Pericardium fibroblast (primary cell): ENCODE measurements at places on chromosomes 16 and 17. TPM values are rescaled to one million over a fixed set of nuclear protein-coding genes. Genes with fewer than 3 reads are reported as not detected.

The CDH16 gene
- total RNA-seq = not detected in 2 replicates

The TEX19 gene
- not detected in 2 replicates for total RNA-seq

The CTRL gene
- 0.34 TPM in 1 of 2 replicates, not detected in the other for total RNA-seq

The GLTPD2 gene
- not detected in 2 replicates for total RNA-seq

The RAB37 gene
- 0.35 TPM in 1 of 2 replicates, not detected in the other for total RNA-seq

The CFAP52 gene
- 0.47 TPM in 1 of 2 replicates, not detected in the other for total RNA-seq

The AANAT gene
- total RNA-seq = 0.43 TPM in 1 of 2 replicates, not detected in the other

The ATP2A3 gene
- under 0.01 and 1.2 TPM in 2 replicates for total RNA-seq

The TP53TG3 gene
- not detected in 2 replicates for total RNA-seq

The BCAR1 gene
- total RNA-seq = 49.6 and 119 TPM in 2 replicates

The DPEP3 gene
- total RNA-seq = not detected in 2 replicates

The CCL8 gene
- total RNA-seq = not detected in 2 replicates

The EFNB3 gene
- 3.3 and 4.9 TPM in 2 replicates for total RNA-seq

The TP53TG3D gene
- 0.26 TPM in 1 of 2 replicates, not detected in the other for total RNA-seq

The SLC22A31 gene
- total RNA-seq = 1.1 TPM in 1 of 2 replicates, not detected in the other

The NEUROD2 gene
- total RNA-seq = not detected in 2 replicates

The C16orf54 gene
- not detected in 2 replicates for total RNA-seq

The CD19 gene
- total RNA-seq = 2.1 TPM in 1 of 2 replicates, not detected in the other

The CCL1 gene
- total RNA-seq = not detected in 2 replicates

The CACNG1 gene
- 0.51 TPM in 1 of 2 replicates, not detected in the other for total RNA-seq
